Right cardiac atrium (tissue), 5 donors: ENCODE measurements at places on chromosomes 5 and 9.

- DNase-seq = peak; percentile 47
Measured at GRCh38 chr9:84781931-84782866, 112.7 kb downstream of the NTRK2 start.

- no peak for DNase-seq
Measured at GRCh38 chr9:95746408-95747180, 128.9 kb upstream of the ERCC6L2 start.

- no peak for DNase-seq
Measured at GRCh38 chr9:34114436-34114835, 12.1 kb downstream of the DCAF12 start.

GRCh38 chr5:36777105-36777757 is 99.3 kb upstream of the NIPBL start:
- DNase-seq = no peak

- no peak for DNase-seq
Measured at GRCh38 chr5:32331217-32331934, 18.6 kb upstream of the MTMR12 start.

- no peak for DNase-seq
Measured at GRCh38 chr9:109451311-109452025, 46.6 kb downstream of the PTPN3 start.

GRCh38 chr5:14745753-14746152 is 81.2 kb downstream of the OTULIN start:
- DNase-seq = no peak

DNA sequence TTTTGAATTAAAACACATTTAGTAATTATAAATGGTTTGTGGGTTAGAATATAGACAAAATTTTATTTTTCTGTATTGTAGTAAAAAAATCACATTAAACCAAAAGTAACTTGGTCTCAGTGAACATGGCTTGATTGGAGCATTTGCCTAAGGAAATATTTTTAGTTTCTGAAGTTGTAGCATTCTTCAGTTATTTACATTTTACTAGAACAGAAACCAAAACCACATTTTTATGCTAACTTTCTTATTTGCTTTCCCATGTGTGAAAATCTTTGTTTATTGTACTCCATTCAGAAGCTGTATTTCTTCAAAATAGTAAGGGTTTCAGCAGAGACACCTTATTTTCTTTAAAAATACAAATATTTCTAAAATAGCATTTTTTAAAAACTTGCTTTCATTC is 129.9 kb downstream of the SGCD start:
- no peak for DNase-seq

GRCh38 chr5:90987726-90988125 is 395.4 kb downstream of the ARRDC3 start:
- no peak for DNase-seq

- DNase-seq = no peak
Measured at GRCh38 chr5:68823301-68823700, 270.5 kb upstream of the SLC30A5 start.

DNA sequence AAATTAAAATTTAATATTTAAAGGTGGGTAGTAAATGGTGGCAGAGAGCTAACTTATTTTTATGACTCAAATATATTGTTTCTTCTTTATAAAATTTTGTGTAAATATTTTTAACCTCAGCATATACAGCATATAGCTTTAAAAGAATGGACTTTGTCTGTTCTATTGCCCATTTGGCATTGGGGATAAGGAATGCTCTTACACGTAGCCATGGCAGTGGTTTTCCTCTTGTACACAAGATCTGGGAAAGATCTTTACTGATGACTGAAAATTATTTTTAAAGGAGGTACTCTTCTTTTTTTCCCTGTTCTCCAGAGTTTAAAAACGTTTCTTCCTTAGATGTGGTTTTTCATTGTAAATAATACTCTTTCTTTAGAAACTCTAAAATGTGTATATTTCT is 75.0 kb downstream of the PBX3 start:
- DNase-seq = no peak

GRCh38 chr9:98226957-98227356 is 28.5 kb downstream of the TBC1D2 start:
- no peak for DNase-seq

DNA sequence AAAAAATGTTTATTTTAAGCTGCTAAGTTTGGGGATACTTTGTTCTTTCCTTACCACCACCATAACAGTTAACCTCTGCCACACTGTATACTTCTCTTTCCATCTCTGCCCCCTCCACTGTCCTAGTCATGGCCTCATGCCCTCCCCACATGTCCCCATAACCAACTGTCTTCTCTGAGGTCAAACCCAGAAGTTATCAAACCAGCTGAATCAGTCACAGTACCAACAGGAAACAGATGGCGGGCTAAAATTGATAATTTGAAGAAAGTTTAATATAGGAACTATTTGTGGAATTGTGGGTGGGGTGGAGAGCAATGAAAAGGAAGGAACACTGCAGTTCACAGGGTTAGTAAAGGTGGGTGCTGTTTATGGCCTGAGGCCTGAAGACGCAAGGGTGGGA is 5.7 kb upstream of the DCTN4 start:
- DNase-seq = no peak

GRCh38 chr9:89363311-89363670 is 45.0 kb downstream of the SECISBP2 start:
- no peak for DNase-seq

GRCh38 chr5:72238712-72239445 is 81.2 kb downstream of the MRPS27 start:
- DNase-seq = no peak

DNA sequence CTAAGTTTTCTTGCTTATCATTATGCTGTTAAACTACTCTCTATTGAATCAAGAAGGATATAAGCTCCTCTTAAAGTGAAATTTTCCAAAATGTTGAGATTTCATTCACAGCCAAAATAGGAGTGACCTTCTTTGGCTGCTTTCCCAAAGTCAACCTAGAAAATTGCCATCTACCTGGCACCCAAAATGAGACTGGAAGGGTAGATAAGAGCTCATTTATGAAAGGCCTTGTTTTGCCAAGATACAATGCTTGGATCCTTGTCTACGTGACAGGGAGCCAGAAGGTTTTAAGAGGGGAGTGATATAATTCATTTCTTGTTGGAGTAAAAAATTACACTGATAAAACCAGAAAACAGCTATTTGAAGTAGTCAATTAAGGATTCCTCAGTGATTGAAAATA is 287.1 kb downstream of the IZUMO3 start:
- no peak for DNase-seq

GRCh38 chr5:121630402-121630801 is 221.3 kb upstream of the FTMT start:
- DNase-seq = no peak

- DNase-seq = no peak
Measured at GRCh38 chr5:54234304-54234933, 76.0 kb downstream of the ARL15 start.

- peak; percentile 100 for DNase-seq
Measured at GRCh38 chr9:127244609-127245601, 19.7 kb upstream of the GARNL3 start.

DNA sequence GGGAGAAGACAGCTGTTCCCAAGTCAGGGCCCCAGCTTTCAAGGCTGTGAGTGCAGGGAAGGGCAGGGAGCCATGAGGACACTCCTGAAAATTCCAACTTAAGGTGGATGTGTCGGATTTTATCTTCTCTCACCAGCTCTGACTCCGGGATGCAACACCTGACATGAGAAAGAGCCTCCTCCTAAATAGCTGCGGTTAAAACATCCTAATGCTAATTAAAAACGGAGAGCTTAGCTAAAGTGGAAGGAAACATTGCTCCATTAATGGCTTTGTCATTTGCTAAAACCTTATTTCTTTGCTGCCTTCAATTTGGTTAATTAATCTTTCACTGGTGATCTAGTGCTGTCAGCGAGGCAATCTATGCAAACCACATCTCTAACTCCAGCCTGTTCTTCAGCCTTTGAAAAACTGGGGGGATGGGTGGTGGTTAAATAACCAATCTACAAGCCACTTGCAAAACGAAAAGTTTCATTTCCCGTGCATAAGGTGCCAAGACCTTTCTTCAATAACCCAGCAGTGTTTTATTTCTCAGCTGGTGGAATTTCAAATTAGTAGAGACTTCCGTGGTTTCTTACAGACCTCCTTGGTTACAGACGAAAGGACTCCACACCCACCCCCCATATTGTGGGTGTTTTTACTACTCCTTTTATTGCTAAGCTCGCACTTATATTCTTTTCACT is 379.6 kb downstream of the MLLT3 start:
- no peak for DNase-seq

- no peak for DNase-seq
Measured at GRCh38 chr9:7780261-7780988, 19.2 kb downstream of the DMAC1 start.

- no peak for DNase-seq
Measured at GRCh38 chr9:27487128-27487640, 36.9 kb upstream of the IFNK start.

DNA sequence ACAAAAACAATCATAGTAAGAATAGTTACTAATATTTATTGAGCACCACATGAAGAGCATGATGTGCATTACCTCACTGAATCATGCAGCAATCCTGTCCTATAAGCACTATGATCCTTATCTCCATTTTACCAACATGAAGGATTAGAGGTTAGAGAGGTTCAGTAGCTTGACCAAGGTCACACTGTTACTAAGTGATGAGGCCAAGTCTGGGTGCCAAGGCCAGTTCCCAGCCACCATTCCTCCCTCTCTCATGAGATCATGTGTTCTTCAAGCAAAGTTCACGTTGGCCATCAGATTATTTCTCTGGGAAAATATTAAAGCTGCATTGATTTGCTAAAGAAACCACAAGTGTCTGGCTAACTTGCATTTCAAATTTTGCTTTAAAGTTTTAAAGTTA is 31.0 kb downstream of the PDE8B start:
- DNase-seq = no peak

- DNase-seq = no peak
Measured at GRCh38 chr5:149550268-149550583, 1.0 kb downstream of the CSNK1A1 start.

- DNase-seq = no peak
Measured at GRCh38 chr9:76451234-76451633, 7.7 kb upstream of the GCNT1 start.

GRCh38 chr5:14806456-14806855 is 65.1 kb downstream of the ANKH start:
- DNase-seq = peak; percentile 68

DNA sequence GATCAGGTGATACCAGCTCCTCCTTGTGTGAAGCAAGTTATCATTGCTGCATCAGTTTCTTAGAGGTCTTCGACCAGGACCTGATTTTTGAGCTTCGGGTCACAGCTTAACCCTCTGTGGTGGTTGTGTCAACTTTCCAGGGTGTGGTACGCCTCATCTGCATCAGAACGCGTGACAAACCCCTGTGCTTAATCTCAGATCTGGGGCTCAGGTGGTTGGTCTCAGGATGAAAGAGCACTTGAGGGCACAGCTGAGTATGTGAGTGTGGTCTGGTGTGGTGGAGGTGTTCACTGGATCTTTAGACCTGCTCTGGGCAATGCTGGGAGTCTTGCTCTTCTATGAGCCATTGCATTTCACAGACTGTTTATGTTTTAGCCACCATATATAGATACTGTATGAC is 64.1 kb downstream of the OSTF1 start:
- DNase-seq = no peak

DNA sequence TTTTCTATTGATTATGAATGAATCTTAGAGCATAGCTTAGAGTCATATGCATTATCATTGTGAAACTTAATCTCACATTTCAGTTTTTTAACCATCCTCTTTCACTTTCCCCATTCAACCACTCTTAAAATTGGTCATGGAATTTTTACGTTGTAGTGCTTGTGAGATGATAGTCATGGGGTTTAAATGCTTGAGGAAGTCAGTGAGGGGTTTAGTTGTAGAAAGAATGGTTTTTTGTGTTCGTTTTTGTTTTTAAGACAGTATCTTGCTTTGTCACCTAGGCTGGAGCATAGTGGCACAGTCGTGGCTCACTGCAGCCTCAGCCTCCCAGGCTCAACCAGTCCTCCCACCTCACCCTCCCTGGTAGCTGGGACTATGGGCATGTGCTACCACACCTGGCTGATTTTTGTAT is 19.6 kb downstream of the UGCG start:
- DNase-seq = no peak

GRCh38 chr5:1255081-1255561 is 29.9 kb downstream of the SLC6A18 start:
- peak; percentile 34 for DNase-seq

GRCh38 chr5:169006842-169007790 is 293.8 kb downstream of the SLIT3 start:
- DNase-seq = no peak

GRCh38 chr5:172185096-172185461 is 2.9 kb downstream of the STK10 start:
- no peak for DNase-seq

- no peak for DNase-seq
Measured at GRCh38 chr5:130068988-130069387, 164.7 kb downstream of the CHSY3 start.

- DNase-seq = no peak
Measured at GRCh38 chr5:59525957-59526356, 367.6 kb downstream of the PDE4D start.

DNA sequence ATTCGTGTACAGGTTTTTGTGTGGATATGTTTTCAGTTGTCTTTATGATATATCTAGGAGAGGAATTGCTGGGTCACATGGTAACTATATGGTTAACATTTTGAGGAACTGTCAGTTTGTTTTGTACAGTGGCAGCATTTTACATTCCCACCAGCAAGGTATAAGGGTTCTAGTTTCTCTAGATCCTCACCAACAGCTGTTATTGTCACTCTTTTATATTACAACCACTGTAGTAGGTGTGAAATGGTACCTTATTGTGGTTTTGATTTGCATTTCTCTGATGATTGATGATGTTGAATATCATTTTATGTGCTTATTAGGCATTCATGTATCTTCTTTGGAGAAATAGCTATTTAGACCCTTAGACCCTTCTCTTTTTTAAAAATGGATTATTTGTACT is 82.9 kb downstream of the CCDC171 start:
- DNase-seq = no peak

- peak; percentile 66 for DNase-seq
Measured at GRCh38 chr9:136712690-136713544, 545 bp downstream of the DIPK1B start.

GRCh38 chr9:14136646-14137370 is 177.1 kb downstream of the NFIB start:
- DNase-seq = no peak

DNA sequence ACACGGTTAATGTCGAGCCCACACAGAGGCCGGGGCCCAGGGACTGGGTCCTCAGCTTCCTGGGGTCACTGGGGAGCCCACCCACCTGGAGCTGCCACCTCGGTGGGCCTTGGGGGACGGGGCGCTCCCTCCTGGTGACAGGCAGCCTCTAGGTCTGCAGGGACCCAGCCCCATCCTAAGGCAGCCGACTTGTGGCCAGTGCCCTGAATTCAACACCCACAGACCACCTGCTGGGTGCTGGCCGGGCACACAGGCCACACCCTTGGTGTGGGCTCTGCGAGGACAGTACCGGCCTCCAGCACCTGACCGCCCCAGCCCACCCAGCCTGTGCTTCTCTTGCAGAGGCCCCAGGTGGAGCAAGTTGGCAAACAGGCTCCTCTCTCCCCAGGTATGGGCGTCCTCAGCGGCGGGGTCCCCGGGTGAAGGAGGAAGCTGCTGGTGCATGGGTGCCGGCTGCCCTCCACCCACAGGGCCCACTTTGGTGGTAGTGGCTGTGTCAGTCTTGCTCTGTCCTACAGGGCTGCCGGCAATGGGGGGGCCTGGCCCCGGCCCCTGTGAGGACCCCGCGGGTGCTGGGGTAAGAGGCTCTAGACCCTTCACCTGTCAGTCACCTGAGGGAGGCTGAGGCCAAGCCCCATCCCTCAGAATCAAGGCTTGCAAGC is 8.3 kb downstream of the ENTPD8 start:
- DNase-seq = peak; percentile 14
